Thoracic aorta (tissue), 2 donors: ENCODE measurements at places on chromosomes 13 and 19.
A peak's percentile ranks its signal among the peaks of the same experiment; 100 is the strongest.

- H3K36me3 ChIP-seq: peaks cover 3% of the 10 kb centered on the region
- no peaks in the 10 kb centered on the region for H3K27me3 ChIP-seq
- H3K4me1 ChIP-seq: peaks cover 9% of the 10 kb centered on the region
- H3K4me3 ChIP-seq: no peak overlapping the region
Measured at GRCh38 chr19:45087531-45087930, 5.4 kb upstream of the PPP1R37 start.

DNA sequence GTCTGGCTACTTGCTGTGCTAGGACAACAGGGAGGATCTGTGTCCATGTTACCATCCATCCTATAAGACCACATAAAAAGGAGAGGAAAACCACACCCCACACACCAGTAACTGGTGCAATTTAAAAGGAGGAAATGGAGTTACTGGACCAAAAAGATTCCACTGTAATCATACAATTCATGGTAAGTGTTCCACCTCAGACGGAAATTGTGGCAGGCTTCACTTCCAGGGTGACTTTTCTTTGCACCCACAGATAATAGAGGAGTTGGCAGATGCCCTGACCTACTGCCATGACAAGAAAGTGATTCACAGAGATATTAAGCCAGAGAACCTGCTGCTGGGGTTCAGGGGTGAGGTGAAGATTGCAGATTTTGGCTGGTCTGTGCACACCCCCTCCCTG is 2.4 kb downstream of the AURKC start:
- no peak overlapping the region for H3K4me3 ChIP-seq
- H3K4me1 ChIP-seq: no peaks in the 10 kb centered on the region

DNA sequence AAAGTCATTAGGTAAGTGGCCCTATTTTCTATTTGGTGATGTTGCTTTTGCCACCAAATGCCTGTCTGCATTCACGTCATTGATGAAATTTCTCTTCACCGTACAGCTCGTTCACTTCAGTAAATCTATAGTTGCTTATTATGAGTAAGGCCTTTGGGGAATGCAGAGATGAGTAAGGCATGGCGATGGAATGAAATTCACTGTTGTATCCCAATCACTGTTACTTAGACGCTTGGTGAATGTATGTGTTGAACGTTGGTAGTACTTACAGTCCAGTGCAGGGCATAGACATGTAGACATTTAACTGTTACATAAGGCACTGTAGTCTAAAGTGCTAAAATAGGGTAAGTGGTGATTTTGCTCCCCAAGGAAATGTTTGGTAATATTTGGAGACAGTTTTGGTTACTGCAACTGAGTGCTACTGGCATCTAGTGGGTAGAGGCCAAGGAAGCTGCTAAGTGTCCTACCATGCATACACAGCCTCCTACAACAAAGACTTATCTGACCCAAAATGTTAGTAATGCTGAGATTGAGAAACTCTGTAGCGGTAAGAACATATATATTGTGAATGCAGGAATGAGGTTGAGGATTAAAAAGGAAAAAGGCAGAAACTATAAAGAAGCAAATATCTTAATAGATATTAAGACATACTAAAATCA is 5.8 kb downstream of the AKAP11 start:
- peaks cover 22% of the 10 kb centered on the region for H3K4me1 ChIP-seq
- no peaks in the 10 kb centered on the region for H3K36me3 ChIP-seq
- no peak overlapping the region for H3K27ac ChIP-seq
- H3K4me3 ChIP-seq: no peak overlapping the region
- H3K27me3 ChIP-seq: no peaks in the 10 kb centered on the region

- H3K36me3 ChIP-seq: no peaks in the 10 kb centered on the region
- H3K27me3 ChIP-seq: no peaks in the 10 kb centered on the region
- peak; percentile 82 for DNase-seq
- H3K4me1 ChIP-seq: peaks cover 38% of the 10 kb centered on the region
- H3K27ac ChIP-seq: peak overlapping the region; percentile 99
- peak overlapping the region; percentile 60 for H3K4me3 ChIP-seq
Measured at GRCh38 chr19:11142528-11143171, 12.9 kb downstream of the SPC24 start.

DNA sequence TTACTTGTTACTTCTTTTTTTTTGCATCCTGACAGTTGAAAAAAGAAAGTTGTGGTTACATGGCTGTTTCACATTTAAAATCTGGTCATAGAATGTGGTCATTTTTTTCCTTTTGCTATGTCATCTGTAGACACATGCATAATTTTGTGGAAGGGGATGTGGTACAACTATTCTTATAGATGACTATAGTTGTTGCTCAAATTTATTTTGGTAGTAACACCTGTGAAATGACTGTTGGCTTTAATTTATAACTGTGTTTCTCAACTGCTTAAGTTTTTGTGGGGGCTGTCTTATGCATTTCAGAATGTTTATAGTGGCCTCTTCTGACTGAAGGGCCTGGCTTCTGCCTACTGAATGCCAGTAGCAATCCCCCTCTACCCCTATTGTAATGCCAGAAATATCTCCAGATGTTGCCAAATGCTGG is 130.5 kb downstream of the PAN3 start:
- no peak overlapping the region for H3K27ac ChIP-seq
- H3K27me3 ChIP-seq: no peaks in the 10 kb centered on the region
- DNase-seq: no peak
- no peak overlapping the region for H3K4me3 ChIP-seq
- no peaks in the 10 kb centered on the region for H3K4me1 ChIP-seq

GRCh38 chr13:40190641-40191100 is 475.8 kb downstream of the FOXO1 start:
- no peaks in the 10 kb centered on the region for H3K36me3 ChIP-seq
- H3K4me1 ChIP-seq: peaks cover 58% of the 10 kb centered on the region
- H3K27me3 ChIP-seq: no peaks in the 10 kb centered on the region
- peak overlapping the region; percentile 94 for H3K27ac ChIP-seq

GRCh38 chr19:19256072-19256969 is 16.8 kb downstream of the TM6SF2 start:
- no peak for DNase-seq
- no peaks in the 10 kb centered on the region for H3K36me3 ChIP-seq
- no peak overlapping the region for H3K4me3 ChIP-seq
- no peak overlapping the region for H3K27ac ChIP-seq

GRCh38 chr19:31304831-31305312 is 44.4 kb downstream of the TSHZ3 start:
- DNase-seq: no peak
- H3K36me3 ChIP-seq: no peaks in the 10 kb centered on the region
- no peaks in the 10 kb centered on the region for H3K4me1 ChIP-seq

GRCh38 chr13:66634384-66634783 is 595.8 kb downstream of the PCDH9 start:
- H3K27ac ChIP-seq: no peak overlapping the region
- no peak overlapping the region for H3K4me3 ChIP-seq
- no peaks in the 10 kb centered on the region for H3K27me3 ChIP-seq
- H3K36me3 ChIP-seq: no peaks in the 10 kb centered on the region
- H3K4me1 ChIP-seq: no peaks in the 10 kb centered on the region
- DNase-seq: no peak

DNA sequence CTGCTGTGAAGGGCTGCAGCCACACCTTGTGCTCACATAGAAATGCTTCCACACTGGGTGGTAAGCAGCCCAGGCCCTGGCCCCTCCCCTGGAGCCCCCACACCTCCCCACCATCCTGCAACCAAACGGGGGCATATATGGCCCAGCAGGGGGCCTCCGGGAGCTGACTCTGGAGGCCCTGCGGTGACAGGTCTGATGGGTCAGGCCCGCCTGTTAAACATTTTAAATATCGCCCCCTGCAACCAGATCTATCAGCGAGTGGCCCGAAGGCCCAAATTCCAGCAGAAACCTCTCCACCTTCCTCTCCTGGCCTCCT is 48.0 kb upstream of the KATNAL1 start:
- H3K27ac ChIP-seq: no peak overlapping the region
- no peaks in the 10 kb centered on the region for H3K27me3 ChIP-seq
- no peak overlapping the region for H3K4me3 ChIP-seq
- H3K36me3 ChIP-seq: no peaks in the 10 kb centered on the region

DNA sequence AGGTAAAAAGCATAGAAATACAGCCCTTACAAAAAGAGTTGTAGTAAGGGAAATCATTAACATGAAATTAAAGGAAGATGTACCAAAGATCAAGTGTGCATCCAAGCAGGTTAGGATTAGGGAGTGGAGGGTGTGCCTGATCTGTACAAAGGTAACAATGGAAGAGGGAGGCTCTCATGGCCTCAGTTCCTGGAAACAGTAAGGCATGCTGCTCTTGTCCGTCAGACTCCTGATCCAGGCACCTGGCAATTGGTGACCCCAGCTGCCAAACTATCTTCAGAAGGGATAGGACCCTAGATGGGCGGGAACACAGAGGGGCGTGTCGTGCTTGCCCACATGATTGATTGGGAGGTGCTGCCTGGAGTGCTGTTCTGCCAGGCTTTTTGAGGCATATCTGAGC is 4.5 kb downstream of the TEX26 start:
- H3K4me3 ChIP-seq: no peak overlapping the region
- H3K27me3 ChIP-seq: no peaks in the 10 kb centered on the region
- H3K4me1 ChIP-seq: no peaks in the 10 kb centered on the region
- H3K27ac ChIP-seq: no peak overlapping the region
- no peaks in the 10 kb centered on the region for H3K36me3 ChIP-seq
- no peak for DNase-seq
